ENCODE measurements at places on chromosomes 2 and 18.
A peak's percentile ranks its signal among the peaks of the same experiment; 100 is the strongest.

DNA sequence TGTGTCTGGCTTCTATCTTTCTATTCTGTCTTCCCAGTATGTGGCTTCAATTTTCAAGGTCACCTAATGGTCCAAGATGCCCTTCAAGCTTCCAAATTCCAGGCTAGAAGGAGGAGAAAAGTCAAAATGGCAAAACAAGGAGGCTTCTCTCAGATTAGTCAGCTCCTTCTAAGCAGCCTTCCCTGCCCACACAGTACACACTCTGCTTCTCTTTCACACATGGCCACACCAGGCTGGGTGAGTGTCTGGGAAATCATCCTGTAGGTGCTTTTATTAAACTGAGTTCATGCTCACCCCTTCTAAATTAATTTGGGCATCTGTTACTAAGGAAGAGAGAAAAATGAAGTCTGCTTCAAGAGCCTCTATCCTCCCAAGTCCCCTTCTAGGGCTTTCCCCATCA, 277.2 kb upstream of the MGAT5 start:
- DNase-seq, result no peak

DNA sequence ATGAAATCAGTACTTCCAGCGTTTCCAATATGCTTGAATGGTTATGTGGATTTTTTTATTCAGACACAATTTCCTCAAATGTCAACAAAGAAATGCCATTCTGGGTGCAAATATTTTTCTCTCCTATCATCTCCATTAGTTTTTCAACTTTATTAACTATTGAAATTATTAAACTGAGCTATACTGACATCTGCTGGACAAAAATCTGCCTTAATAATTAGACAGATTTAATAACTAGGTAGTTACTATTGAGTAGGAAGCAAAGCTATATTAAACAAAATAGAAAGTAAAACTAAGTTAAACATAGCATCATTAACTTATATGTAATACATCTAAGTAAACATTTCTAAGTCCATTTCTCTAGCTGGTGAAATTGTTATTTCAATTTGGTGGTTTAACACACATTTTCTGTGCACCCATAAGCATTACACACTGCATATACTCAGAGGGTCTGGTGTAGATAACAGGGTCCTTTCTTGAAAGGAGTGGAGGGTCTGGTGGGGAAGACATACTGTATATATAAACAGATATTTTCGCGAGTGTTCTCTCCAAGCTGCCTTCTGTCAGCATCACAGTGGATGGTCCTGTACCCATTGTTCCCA, 77.0 kb downstream of the LANCL1 start:
- DNase-seq, result no peak

DNA sequence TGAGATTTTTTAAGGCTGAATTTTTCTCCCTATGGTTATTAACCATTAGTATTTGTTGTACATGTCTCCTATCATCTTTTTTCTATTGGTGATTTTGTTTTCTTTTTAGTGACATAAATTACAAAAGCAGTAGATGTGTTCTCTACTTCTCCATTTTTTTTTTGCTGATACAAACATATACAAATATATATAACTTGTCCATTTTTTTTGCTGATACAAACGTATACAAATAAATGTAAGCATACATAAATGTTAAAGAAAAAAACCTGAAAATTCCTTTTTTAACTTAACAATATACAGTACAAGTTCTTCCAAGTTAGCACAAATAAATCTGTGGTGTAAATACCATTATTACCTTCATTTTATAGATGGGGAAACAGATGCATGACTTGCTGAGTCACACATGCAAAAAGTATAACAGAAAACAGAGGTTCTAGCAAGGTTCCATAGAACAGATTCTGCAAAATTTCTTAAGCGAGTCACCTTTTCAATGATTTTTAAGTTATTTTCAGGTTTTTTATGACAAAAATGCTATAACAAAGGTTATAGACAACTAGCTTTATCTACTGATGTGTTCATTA, 2.1 kb downstream of the MSGN1 start:
- DNase-seq, result no peak

GRCh38 chr18:77093586-77093985, 39.0 kb downstream of the MBP start:
- DNase-seq, result no peak

DNA sequence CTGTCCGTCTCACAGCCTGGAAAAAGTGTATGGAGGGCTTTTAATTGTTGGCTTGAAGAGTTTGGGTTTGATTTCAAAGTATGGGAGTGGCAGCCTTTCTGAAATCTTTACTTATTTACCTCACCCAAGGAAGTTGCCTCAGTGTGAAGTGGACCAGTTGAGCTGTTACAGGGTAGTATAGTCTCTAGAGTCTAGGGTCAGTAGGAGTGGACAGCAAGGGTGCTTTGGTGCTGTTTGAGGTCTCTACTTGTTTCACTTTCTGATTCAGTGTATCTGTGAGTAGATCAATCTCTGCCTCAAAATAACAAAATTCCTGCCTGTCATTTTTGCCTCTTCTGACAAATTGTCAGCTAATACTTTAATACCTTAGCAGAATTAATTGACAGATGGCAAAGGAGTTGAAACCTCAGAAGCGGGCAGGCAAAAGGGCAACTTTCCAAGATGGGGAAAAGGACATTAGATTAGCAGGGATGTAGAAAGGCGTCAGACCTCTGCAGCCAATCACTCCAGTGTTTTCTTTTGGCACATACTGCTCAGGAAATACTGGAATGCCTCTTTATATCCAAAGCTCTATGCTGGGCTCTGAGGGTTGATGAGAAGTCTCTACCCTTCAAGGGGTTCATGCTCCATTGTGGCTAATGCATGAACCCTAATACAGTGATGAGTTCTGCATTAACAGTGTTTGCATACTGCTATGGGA, 5.9 kb downstream of the RIOK3 start:
- no peak for DNase-seq

DNA sequence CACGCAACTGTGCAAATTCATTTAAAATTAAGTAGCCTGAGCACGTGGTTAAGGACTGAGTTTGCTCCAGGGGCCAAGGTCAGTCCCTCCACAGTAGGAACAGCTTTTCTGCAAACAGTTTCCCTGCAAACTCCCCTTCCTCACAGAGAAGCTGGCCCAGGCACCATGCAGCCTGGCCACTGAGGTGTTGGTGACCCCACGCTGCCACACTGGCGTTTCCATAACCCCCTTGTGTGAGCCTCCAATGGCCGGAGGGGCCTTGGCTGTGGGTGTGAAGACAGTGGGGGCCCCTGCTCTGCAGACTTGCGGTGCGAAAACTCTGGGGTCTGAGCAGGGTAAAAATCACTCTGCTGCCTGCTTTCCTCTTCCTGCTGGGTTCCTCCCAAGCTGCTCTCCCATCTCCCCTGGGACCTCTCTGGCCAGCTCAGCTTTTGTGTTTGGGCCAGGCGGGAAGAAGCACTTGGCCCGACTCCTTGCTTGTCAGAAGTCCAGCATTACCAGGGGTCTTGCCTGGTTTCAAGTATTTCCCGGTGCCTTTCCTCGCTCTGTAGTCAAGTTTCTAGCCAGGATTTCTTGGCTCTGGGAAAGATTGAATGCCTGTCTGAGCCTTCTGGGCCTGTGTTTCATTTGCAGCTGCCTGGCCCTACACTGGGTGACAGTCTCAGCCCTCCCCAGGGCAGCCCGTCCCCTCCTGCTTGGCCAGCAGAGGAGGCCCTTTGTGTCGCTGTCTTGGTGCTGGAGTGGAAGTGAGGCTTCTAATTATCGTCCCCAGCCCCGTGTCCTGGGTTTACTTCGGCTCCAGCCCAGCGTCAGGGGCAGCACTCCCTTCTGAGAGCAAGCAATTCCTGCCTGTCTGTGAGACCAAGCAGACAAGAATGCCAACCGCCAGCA, 131.4 kb upstream of the SLC1A4 start:
- DNase-seq, result no peak

DNA sequence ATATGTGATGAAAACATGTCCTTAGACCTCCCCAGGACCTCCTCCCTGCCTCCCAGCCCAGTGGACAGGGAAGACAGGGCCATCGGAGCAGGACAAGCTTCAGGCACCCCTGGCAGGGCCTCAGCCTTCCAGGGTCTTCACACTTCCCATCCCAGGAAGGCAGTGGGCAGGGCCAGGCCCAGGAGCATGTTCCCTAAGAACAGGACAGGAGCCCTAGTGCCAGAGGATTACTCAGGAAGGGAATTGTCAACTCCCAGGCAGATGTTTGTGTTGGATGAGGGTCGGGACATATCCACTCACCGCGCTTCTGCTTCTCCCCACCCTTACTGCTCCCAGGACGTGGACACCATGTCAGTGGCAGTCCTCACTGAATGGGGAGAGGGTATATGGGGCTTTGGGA, 138.9 kb downstream of the TNS1 start:
- no peak for DNase-seq

- no peak for DNase-seq
These were observed 152.2 kb downstream of the MTX2 start for GRCh38 chr2:176421297-176422050.

- no peak for DNase-seq
These were observed 19.9 kb downstream of the SH2D6 start for GRCh38 chr2:85438201-85439024.

GRCh38 chr2:197069958-197070357, 143.5 kb upstream of the PGAP1 start:
- DNase-seq, result no peak

GRCh38 chr18:26919627-26920026, 54.1 kb upstream of the AQP4 start:
- no peak for DNase-seq

DNA sequence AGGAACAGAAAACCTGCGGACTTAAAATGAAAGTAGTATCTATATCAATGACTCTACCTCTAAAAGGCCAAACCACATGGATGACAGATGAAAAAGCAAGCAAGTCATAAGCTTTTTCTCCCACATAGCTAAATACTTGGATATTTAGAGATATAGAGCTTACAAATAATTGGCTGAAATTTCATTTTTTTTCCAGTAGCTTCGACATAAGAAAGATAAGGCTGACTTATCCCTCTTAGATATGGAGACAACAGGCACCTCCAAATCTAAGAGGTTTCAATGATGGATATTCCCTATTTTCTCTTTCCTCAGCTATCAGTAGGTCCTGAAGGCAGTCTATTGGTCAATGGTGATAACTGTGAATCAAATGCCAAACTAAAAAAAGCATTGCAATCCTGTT, 460.3 kb downstream of the MEIS1 start:
- no peak for DNase-seq

DNA sequence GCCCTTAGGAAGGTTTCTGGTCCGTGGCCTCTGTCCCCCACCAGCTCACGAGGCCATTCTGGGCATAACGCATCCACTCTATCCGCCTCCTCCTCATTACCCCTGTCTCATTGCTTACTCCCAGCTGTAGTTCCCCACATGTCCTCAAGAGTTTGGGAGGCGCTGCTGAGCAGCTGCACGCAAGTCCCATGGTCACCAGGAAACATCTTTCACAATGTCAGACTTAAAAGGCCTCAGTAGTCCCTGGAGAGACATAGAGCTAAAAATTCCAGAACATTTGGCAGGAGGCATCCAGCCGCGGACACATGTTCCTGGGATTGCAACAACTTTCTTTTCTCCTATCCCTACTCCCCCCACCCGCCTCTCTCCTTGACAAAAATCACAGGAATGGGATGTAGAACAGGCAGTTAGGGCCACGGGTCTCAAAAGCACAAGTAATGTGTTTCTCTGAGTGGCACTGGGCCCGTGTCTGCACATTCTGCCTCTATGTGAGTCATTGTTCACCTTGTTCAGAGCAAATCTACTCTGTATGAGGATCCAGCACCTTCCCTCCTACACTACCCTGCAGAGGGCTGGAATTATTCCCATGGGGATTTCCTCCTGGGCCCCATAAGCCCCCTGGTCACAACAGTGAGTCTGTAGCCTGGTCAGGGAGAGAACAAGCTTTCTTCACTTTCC, 8.1 kb downstream of the LBH start:
- DNase-seq, result no peak

GRCh38 chr2:26039603-26040323, 5.9 kb downstream of the RAB10 start:
- DNase-seq, result no peak

- DNase-seq, result no peak
These were observed 112.8 kb upstream of the ATL2 start for GRCh38 chr2:38489846-38490245.

DNA sequence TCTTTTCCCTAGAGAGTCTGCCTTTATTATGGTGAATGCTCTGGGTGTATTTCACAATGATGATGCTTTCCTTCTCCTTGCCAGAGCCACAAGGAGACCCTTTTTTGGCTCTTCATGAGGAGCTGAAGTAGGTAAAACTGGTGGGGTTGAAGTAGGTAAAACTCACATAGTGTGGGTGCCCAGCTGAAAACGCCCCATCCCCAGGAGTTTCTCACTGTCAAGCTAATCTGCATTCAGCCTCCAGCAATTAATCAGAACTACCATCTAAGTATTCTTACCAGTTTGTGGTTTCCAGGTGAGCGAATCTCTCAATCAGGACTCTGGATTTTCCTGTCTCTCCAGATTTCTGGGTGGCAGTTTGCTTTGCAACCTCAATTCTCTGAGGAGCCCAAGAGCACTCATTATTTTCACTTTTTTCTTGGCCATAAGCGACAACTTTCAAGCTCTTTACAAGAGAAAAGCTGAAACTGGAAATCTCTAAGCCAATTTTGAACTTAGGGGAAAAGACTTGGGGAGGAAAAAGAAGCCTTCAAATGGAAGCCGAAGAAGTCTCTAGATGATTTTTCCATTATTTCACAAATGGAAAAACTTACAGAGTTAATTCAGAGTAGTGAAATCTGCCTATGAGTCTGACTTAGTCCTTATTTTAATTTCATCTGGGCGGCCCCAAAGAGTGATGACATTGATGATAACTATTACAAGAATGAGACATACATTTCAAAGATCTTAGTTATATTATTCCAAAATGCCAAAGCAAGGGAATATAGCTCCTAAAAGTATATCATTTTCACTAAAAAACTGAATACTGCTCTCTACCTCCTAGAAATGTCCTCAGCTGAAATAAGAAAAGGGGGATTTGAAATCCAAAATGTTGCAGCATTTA, 121.4 kb upstream of the MAP3K20 start:
- no peak for DNase-seq

DNA sequence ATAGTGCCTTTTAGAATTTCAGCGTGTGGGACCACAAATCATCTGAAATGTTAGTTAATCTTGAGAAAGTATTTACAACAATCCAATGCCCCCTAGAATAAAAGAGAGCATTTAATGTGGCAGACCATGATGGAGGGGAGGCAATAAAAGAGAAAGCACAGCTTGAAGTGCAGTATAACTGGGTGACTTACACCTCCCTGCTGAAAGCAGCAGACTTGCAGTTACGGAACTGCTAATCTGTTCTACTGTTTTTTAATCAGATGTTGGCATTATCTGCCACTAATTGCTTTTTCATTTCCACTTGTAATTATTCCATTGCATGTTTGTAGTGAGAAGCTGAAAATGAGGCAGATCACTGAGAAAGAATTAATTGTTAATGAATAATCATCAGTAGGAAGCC, 130.5 kb upstream of the ITGA4 start:
- no peak for DNase-seq

GRCh38 chr2:190182071-190182524, 119.6 kb upstream of the MSTN start:
- DNase-seq, result no peak

GRCh38 chr2:37635504-37636380, 35.7 kb downstream of the CDC42EP3 start:
- peak; percentile 65 for DNase-seq

Data from stimulated activated CD4-positive, alpha-beta T cell treated with anti-CD3 and anti-CD28 coated beads, Interleukin-15, amount 100 ng/mL, for 48 hours (primary cell).